ENCODE measurements at places on chromosomes 5 and 9. TPM values are rescaled to one million over a fixed set of nuclear protein-coding genes. Genes with fewer than 3 reads are reported as not detected.

Gene ZNF366
- total RNA-seq: not detected

Gene ZNF354B
- total RNA-seq: 37.5 TPM

DNA sequence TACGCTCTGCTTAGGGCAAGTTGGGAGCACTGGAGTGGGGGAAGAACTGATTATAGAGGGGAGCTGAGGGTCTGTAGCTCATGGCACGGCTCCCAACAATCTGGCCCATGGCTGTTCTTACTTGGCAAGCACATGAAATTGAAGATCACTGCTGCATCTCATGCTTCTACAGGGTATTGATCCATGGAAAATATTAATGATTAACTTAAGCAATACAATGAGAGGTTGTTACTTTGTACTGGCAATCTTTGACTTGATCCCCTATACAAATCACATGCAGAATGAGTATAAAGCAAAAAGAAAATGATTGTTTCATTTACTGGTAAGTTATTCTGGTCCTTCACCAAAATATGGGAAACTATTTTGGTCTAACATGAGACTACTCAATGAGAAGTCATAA is 481.1 kb downstream of the PDE4D start:
- DNase-seq: no peak

GRCh38 chr5:115214541-115214940 is 44.8 kb upstream of the TRIM36 start:
- DNase-seq: no peak

- DNase-seq: no peak
These were observed 337.1 kb downstream of the KIAA0825 start for GRCh38 chr5:94281236-94281801.

DNA sequence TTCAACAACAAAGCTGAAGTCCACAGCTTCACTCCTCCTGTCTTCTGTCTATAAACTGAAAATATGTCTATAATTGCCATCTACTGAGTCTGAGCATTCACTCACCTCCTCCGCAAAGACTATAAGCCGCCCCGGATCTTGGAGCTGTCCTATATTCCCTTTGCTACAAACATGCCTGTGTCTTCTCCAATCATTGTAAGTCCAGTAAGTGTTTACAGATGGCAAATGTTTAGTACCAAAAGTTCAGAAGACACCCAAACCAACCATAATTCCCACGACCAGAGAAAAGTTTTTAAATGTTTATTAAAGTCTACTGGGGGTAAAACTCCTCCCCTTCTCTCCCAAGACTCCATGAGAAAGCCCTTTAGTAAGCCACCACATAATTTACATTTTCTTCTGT is 80.9 kb downstream of the EBF1 start:
- no peak for DNase-seq

DNA sequence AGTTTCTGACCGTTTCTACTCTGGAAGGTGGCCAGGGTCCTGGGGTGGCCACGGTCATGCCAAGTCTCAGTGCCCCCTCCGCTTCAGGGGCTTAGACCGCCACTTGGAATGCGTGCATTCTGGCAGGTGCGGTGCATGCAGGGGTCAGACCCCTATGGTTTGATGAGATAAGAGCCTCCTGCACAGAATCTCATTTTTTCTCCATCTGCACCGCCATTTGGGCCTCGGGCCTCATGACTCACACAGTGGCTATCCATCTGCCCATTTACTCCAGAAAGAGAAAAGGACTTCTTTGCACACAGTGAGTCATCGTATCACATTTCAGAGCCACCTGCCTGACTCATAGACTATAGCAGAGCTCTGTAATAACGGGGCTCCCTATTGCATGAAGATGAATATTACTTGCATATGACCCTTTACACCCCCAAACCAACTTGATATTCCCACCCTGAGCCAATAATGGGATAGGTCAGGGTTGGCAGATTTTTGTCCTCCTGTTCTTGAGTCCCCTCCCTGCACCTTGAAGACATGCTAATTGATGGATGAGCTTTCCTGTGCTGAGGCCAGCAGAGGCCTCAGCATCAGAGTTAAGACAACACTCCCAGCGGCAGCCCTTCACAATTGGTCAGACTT is 157.4 kb downstream of the NR3C1 start:
- no peak for DNase-seq

- DNase-seq: no peak
These were observed 15.9 kb upstream of the MOB3B start for GRCh38 chr9:27545471-27545870.

GRCh38 chr5:57725658-57726504 is 243.3 kb upstream of the ACTBL2 start:
- no peak for DNase-seq

- DNase-seq: no peak
These were observed 876 bp upstream of the JAK2 start for GRCh38 chr9:4984171-4984620.

Gene UNC13B
- total RNA-seq: 0.25 TPM

DNA sequence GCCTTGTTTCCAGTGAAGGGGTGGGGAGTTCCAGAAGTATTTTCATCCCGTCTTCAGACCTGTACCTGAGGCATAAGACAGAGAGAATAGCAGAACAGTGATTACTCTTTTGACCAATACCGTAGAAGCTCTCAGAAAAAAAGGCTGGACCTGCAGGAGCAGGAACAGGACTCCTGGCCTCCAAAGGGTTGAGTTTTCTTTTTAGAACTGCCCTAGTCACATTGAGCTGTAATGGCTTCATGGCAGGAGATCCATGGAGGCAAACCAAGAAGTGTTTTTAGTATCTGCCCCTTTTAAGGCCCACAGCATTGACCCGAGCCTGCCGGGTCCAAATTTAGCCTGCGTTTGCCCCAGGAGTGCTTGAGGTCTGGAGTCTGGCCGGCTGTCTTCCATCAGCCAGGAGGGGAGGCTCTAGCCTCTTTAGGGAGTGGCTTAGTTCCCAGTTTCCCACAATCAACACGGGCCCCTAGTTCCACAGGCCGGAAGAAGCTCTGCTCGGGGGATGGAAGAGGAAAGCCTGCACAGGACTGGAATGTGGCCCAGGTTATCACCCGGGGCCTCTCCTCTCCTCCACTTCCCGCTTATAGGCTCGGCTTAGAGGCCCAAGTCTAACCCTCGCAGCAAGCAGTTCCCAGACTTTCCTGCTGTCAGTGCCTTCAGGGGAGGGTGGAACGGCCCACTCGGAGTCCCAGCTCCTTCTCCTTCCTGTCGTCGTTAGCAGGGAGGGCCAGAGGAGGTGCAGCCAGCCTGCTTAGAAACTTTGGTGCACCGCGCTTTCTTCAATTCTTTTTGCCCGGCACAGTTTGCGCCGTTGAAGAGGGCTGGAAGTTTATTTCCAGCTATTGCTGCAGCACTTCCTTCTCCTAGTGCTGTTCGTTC is 80.7 kb downstream of the C9orf152 start:
- DNase-seq: no peak

DNA sequence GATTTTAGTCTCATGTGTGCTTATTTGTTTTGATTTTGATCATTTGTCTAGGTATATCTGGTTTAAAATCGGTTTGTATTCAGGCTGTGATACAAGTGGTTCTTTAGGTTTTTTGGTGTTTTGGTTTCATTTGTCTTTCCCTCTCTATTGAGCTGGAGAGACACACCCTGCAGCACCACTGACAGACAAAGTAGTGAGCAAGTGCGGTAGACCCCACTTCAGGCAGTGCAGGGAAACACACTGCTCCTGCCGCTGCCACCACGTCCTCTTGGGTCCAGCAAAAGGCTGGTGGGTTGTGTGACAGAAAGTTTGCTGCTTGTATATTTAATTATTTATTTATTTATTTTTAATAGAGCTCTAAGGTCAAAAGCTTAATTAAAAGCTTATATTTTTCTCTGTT is 801.0 kb downstream of the NR2F1-AS1 start:
- DNase-seq: no peak

Gene SNCB
- total RNA-seq: not detected

GRCh38 chr5:69493396-69494133 is 975 bp downstream of the OCLN start:
- peak; percentile 22 for DNase-seq

GRCh38 chr9:4077499-4078102 is 222.3 kb downstream of the GLIS3 start:
- no peak for DNase-seq

- DNase-seq: no peak
These were observed 270.2 kb upstream of the BRINP1 start for GRCh38 chr9:119639287-119639955.

DNA sequence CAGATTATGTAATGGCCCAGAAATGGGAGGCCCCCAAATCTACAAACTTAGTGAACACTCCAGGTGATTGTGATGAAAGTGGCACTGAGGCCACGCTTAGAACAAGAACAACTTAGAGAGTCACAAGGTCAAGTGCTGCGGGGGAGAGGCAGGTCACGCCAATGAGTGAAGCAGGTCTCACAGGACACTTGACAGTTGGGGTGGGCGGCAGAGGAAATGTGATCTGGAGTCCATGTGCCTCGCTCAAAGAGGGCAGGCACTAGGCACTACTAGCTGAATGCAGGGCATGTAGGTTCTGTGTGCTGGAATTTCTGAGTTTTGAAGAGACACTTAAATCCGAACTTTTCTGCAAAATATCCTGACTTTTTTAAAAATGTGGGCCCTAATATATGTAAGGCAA is 193.2 kb upstream of the RORB start:
- no peak for DNase-seq

GRCh38 chr9:12684974-12685373 is 8.2 kb upstream of the TYRP1 start:
- DNase-seq: no peak

Gene OCLN
- 4.3 TPM for total RNA-seq

DNA sequence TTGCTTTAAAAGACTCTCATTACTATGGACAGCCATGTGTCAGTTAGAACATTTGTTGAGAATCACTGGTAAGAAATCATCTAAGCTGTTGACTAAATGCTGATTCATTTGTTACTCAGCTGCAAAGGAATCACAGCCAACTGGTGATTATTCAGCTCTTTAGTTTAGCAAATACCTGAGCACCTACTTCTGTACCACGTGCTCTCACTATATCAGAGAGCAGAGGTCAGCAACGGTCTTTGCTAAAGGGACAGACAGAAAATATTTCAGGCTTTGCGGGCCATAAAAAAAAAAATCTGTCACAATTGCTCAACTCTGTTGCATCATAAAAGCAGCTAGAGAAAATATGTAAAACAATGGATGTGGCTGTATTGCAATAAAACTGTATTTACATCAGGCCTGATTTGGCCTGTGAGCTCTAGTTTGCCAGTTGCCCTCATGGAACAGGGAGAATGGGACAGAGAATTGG is 377.6 kb downstream of the DNAH5 start:
- no peak for DNase-seq

Gene TMEM174
- total RNA-seq: not detected

DNA sequence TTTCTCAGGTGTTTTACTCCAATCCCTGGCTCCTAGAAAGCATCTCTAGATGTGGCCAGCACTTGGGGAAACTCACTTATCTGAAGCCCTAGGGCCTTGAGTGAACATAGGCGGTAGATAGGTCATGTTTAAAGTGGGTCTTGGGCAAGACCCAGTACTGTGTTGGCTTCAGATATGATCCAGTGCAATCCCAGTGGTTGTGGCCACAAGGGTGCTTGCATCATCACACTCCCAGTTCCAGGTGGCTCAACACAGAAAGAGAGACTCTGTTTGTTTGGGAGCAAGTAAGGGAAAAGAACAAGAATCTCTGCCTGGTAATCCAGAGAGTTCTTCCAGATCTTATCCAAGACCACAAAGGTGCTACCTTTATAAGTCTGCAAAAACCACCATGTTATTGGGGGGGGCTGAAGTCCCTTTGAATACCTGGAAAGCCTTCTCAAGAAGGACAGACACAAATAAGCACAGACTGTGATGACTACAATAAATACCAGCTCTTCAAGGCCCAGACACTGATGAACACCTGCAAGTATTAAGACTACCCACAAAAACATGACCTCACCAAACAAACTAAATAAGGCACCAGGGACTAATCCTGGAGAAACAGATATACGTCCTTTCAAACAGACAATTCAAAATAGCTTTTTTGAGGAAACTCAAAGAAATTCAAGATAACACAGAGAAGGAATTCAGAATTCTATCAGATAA is 114.7 kb downstream of the LURAP1L start:
- no peak for DNase-seq

DNA sequence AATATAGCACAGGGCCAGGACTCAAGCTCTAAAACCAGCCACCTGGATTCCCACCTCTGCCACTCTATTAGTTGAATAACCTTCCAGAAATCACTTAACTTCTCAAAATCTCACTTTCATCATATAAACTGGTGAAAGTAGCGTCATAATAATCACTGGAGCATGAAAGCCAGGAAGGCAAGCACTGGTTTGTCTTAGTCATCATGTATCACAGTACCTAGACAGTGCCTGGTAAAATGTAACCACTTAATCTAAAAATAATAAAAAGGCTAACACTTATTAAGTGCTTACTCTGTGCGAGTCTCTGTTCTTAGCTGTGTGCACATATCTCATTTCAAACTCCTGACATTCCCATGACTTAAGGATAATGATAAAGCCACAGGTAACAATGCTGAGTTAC is 109.4 kb downstream of the ASTN2 start:
- DNase-seq: no peak

Gene RGS14
- 85.8 TPM for total RNA-seq

GRCh38 chr5:80656425-80656824 is 1.6 kb upstream of the DHFR start:
- no peak for DNase-seq

Gene SLC1A1
- 0.54 TPM for total RNA-seq

DNA sequence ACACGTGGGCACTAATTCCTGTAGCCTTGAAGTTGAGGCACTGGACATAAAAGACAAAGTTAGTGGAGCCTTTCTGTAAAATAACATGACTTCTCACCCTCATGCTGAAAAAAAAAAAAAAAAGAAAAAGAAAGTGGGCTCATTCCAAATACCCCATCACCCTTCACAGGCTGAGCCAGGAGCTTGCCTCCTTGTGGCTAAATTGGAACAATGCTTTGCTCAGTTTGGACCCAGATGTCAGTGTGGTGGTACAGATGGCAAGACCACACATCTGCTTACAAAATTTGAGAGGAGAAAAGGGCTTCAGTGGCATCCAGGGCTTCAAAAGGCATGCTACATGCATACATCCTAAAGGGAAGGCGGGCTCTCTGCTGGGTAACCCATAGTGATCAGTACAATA is 342.8 kb downstream of the EBF1 start:
- no peak for DNase-seq

- no peak for DNase-seq
These were observed 45.9 kb downstream of the LARP1 start for GRCh38 chr5:154801083-154801482.

Measured in B cell (primary cell).